Fibroblast of the aortic adventitia (primary cell): ENCODE measurements at places on chromosomes 3 and 15. TPM values are rescaled to one million over a fixed set of nuclear protein-coding genes. Genes with fewer than 3 reads are reported as not detected.

Gene DISP2
- total RNA-seq: 0.08 and 0.36 TPM in 2 replicates

Gene SMAD6
- 17.4 and 27.2 TPM in 2 replicates for total RNA-seq

Gene CCDC191
- 4.2 and 7.4 TPM in 2 replicates for total RNA-seq

Gene CIDEC
- total RNA-seq: not detected in 2 replicates

Gene CLDN18
- total RNA-seq: not detected in 2 replicates

Gene MESP1
- 0.45 and 0.49 TPM in 2 replicates for total RNA-seq

Gene SCN11A
- under 0.01 and 0.25 TPM in 2 replicates for total RNA-seq

Gene CD96
- total RNA-seq: 0.09 TPM in 1 of 2 replicates, not detected in the other

Gene ZNF80
- not detected in 2 replicates for total RNA-seq

Gene SAXO2
- 0.25 and 1.4 TPM in 2 replicates for total RNA-seq

Gene COLQ
- total RNA-seq: 1.2 and 1.8 TPM in 2 replicates

Gene CXCR6
- total RNA-seq: not detected in 2 replicates

Gene GNAT1
- total RNA-seq: not detected in 2 replicates

Gene SLC22A13
- 0.45 TPM in 1 of 2 replicates, not detected in the other for total RNA-seq

Gene CHRNA5
- 1.1 and 1.6 TPM in 2 replicates for total RNA-seq

Gene B4GALT4
- 22.4 and 41.3 TPM in 2 replicates for total RNA-seq

Gene GXYLT2
- total RNA-seq: 47.8 and 59.7 TPM in 2 replicates

Gene EPB42
- not detected in 2 replicates for total RNA-seq

Gene FGF7
- 87.9 and 97.7 TPM in 2 replicates for total RNA-seq

Gene CPNE9
- total RNA-seq: not detected in 2 replicates

Gene TMF1
- total RNA-seq: 41.0 and 50.9 TPM in 2 replicates

Gene PEX11A
- total RNA-seq: 8.7 and 13.0 TPM in 2 replicates

Gene SLC24A5
- not detected in 2 replicates for total RNA-seq

Gene ARHGEF26
- total RNA-seq: 2.0 and 4.3 TPM in 2 replicates

Gene ANKRD63
- not detected in 2 replicates for total RNA-seq

Gene NRROS
- total RNA-seq: 0.65 and 2.9 TPM in 2 replicates

Gene PLCH1
- total RNA-seq: 0.09 TPM in 1 of 2 replicates, not detected in the other

Gene CCR8
- not detected in 2 replicates for total RNA-seq

Gene FBXO40
- total RNA-seq: under 0.01 TPM in 1 of 2 replicates, not detected in the other

Gene C3orf49
- not detected in 2 replicates for total RNA-seq

Gene ZNF106
- 72.8 and 203 TPM in 2 replicates for total RNA-seq

Gene GNB4
- total RNA-seq: 50.5 and 63.4 TPM in 2 replicates

Gene ARGFX
- total RNA-seq: not detected in 2 replicates

Gene TRIM42
- total RNA-seq: not detected in 2 replicates

Gene NPHP3
- total RNA-seq: 33.2 and 48.9 TPM in 2 replicates

Gene CRELD1
- 7.2 and 13.2 TPM in 2 replicates for total RNA-seq

Gene ST3GAL6
- total RNA-seq: 2.3 and 3.5 TPM in 2 replicates

Gene NEIL1
- total RNA-seq: 3.5 and 3.8 TPM in 2 replicates

Gene ZNF860
- 0.33 and 1.2 TPM in 2 replicates for total RNA-seq

Gene NEK4
- 3.6 and 28.2 TPM in 2 replicates for total RNA-seq

Gene ATP13A5
- not detected in 2 replicates for total RNA-seq

Gene SNTN
- total RNA-seq: not detected in 2 replicates

Gene SLC26A6
- 11.6 and 19.5 TPM in 2 replicates for total RNA-seq

Gene CGNL1
- 0.90 and 11.0 TPM in 2 replicates for total RNA-seq

Gene POLR2M
- 78.8 and 285 TPM in 2 replicates for total RNA-seq

Gene CAMKV
- total RNA-seq: not detected in 2 replicates

Gene PIK3CB
- total RNA-seq: 4.4 and 9.9 TPM in 2 replicates

Gene ZNF662
- total RNA-seq: 0.74 and 2.6 TPM in 2 replicates

Gene DPPA2
- not detected in 2 replicates for total RNA-seq

Gene KLHDC8B
- total RNA-seq: 23.8 and 91.7 TPM in 2 replicates

Gene CHRFAM7A
- total RNA-seq: 0.16 and 0.72 TPM in 2 replicates

Gene CACNA2D2
- total RNA-seq: not detected in 2 replicates
